Ascending aorta (tissue), 2 donors: ENCODE measurements at places on chromosomes 16 and 17. TPM values are rescaled to one million over a fixed set of nuclear protein-coding genes. Genes with fewer than 3 reads are reported as not detected.

The PER1 gene
- 178 TPM for total RNA-seq

DNA sequence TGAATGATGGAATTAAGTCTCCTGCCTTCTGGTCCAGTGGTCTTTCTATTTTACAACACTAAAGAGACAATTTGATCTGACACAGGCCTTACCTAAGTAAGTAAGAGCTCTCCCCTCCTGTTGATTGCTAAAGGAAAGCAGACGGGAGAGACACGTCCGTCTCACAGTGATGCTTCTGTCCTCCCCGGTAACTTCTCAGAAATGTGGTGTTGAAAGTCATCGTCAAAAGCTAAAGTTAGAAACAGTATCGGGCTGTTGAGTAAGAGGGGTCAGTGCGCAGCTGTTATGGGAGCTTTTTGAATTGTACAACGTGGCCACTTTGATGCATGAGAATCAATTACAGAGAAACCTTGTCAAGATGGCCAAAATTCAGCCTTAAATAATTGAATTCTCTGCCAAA, 1.9 kb upstream of the RBFOX1 start:
- no peak overlapping the region for H3K4me3 ChIP-seq
- no peak for DNase-seq
- H3K36me3 ChIP-seq: no peaks in the 10 kb centered on the region
- H3K27ac ChIP-seq: no peak overlapping the region

GRCh38 chr16:27498916-27499658, 50.6 kb downstream of the GTF3C1 start:
- H3K36me3 ChIP-seq: peaks cover 99% of the 10 kb centered on the region
- no peaks in the 10 kb centered on the region for H3K4me1 ChIP-seq
- H3K4me3 ChIP-seq: no peak overlapping the region
- no peaks in the 10 kb centered on the region for H3K27me3 ChIP-seq

The RNF135 gene
- total RNA-seq: 4.6 TPM

DNA sequence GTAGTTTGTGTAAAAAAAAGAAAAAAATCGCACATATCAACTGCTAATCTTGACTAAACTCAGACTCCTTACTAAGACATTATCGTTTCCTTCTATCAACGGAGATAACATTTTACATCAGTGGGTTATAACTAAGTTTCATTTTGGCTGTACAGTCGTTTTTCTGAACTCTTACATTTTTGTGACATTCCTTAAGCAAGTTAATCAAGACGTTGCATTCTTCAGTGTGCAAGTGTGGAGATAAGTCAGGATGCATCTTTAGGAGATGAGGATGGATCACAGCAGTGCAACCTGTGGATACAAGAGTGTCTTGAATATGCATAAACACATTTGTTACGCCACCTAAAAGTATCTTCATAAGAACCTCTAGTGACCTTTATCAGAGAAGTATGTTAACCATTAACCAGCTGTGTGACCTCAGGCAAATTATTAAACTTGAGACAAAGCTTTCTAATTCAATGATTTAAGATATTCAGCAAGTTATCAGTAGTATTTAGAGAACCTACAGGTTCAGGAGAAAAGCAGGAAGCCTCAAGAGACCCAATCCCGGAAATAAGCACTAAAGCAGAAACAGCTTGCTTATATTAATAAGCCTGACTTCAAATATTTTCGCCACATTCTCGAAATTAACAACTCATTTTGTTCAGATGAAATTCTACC, 9.4 kb downstream of the CMC2 start:
- peaks cover 4% of the 10 kb centered on the region for H3K4me1 ChIP-seq
- peak overlapping the region; percentile 46 for H3K4me3 ChIP-seq
- H3K27ac ChIP-seq: no peak overlapping the region
- H3K27me3 ChIP-seq: no peaks in the 10 kb centered on the region

GRCh38 chr16:53123747-53124146, 69.0 kb downstream of the CHD9 start:
- DNase-seq: no peak
- no peaks in the 10 kb centered on the region for H3K4me1 ChIP-seq
- no peaks in the 10 kb centered on the region for H3K36me3 ChIP-seq
- H3K27ac ChIP-seq: no peak overlapping the region

DNA sequence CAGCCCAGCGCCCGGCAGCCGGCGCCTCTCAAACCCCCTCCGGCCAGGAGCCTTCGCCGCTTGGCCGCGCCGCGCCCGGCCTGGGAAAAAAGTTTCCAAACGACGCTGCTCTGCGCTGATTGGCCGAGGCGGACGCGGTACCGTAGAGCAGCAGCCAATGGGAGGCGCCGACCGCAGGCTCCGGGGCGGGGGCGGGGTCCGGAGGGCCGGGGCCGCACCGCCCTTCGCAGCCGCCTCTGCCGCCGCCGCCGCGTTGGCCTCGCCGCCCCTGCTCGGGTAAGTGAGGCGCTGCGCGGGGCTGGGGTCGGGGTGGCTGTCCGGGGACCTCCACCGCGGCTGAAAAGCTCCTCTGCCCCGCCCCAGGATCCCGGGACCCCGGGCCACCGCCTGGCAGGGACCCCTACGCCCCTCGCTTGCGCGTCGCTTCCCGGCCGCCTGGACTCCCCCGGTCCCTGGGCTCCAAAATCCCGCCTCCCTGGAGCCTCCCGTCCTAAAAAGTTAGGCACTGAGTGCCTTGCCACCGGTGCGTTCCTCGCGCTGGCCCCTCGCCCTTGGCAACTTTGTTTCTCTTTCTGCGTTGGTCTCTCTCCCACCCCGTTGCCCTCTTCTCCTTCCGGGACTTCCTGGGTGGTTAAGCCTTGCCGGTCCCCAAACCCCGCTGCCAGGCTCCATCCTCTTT, at the start of gene NDE1:
TSS of gene NDE1 (plus strand) at position 227 of the 679 bp plus-strand sequence. CDS start 14,534 bp downstream, outside the sequence.
- no peaks in the 10 kb centered on the region for H3K4me1 ChIP-seq
- peak; percentile 95 for DNase-seq
- H3K4me3 ChIP-seq: peak within 1 kb of the TSS; percentile 71
- H3K36me3 ChIP-seq: no peaks in the 10 kb centered on the region

- H3K36me3 ChIP-seq: no peaks in the 10 kb centered on the region
- H3K4me3 ChIP-seq: no peak overlapping the region
- no peak overlapping the region for H3K27ac ChIP-seq
- no peaks in the 10 kb centered on the region for H3K4me1 ChIP-seq
Measured at GRCh38 chr17:49891694-49892389, 44.0 kb upstream of the TAC4 start.
